ENCODE measurements at places on chromosomes 11 and 22.
A peak's percentile ranks its signal among the peaks of the same experiment; 100 is the strongest.

DNA sequence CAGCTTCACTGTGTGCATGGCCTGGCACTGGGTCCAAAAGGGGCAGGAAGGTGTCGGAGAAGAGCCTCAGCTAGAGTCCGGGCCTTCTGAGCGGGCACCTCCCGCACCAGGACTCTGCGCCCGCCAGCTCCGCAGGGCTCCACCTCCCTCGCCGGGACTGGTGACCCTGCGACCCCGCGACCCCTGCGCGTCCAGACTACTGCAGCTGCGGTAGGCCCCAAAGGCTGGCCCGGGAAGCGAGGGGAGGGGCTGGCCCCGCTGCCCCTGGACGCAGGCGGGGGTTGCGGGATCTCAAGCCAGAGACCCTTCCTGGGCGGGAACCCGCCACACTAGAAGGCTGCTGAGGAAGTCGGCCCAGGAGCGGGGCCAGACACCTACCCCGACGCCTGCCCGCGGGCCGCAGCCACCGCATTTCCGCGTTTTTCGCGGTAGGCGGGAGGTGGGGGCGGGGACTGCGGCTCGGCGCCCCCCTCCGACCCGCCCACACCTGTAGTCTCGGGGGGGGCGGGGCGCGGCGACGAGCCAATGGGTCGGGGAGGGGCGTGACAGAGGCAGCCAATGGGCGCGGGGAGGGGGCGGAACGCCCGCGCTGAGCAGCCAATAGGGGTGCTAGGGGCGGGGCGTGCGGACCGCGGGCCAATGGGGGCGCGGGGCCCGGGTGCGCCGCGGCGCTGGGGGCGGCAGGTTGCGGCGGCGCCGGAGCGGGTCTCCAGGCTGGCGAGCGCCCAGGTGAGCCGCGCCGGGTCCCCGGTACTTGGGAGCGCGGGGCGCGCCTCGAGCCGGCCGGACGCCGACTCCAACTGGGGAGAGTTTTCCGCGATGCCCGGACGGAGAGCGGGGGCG lies at the start of the genes LMNTD2 and RASSF7:
Gene LMNTD2, minus strand, starts transcription at position 434 of the 843 bp plus-strand sequence. Its CDS starts 22 bp downstream, at position 412.
Gene RASSF7, plus strand, starts transcription at position 666 of the 843 bp plus-strand sequence. CDS start 799 bp downstream, outside the sequence.
- peak; percentile 93 for DNase-seq

GRCh38 chr11:41458641-41459040 lies 811 bp downstream of the LRRC4C start:
- DNase-seq, result no peak

GRCh38 chr11:130774703-130775102 lies 141.6 kb downstream of the SNX19 start:
- DNase-seq, result no peak

GRCh38 chr22:36753916-36754315 lies 22.0 kb downstream of the IFT27 start:
- no peak for DNase-seq

- DNase-seq, result no peak
These were observed 27.5 kb upstream of the ZDHHC13 start for GRCh38 chr11:19089421-19089820.

- no peak for DNase-seq
These were observed 1419.8 kb upstream of the TENM4 start for GRCh38 chr11:80860632-80861031.

DNA sequence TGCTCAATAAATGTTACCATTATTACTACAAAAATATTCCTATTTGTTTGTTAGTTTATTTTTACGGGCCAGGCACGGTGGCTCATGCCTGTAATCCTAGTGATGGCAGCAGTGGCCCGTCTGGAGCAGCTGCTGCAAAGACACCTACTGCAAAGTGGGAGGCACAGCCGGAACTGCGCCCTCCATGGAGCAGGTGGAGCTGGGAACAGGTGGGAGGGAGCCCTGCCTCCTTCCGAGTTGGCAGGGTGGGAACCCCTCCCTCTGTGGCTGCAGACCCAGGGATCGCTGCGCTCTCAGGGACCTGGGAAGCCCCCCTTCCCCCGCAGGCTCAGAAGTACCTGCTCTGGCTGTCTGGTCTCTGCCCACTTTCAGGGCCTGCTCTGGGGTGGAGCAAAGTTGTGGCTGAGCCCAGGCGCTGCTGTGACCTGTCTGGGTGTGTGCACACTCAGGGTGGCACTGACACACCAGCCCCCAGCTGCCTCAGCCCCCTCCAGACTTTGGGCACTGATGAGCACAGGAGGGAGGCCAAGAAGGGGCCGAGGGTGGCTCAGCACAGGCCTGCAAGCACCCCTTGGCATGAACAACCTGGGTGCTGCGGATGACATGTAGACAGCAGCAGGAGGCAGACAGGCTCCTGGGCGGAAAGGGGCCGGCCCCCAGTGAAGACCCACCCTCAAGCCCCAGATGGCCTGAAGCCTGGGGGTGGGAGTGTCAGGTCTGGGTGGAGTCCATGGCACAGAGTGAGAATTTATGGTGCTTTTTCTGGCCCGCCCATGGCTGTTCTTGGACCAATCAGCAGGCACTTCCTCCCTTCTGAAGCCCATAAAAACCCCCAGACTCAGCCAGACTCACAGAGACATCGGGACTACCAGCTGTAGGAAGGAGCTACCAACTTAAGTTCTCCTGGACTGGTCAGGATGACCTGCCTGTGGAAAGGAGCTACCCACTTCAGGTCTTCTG lies 103.7 kb upstream of the CLMP start:
- DNase-seq, result no peak

- DNase-seq, result no peak
These were observed 452.9 kb downstream of the JRKL start for GRCh38 chr11:96842731-96843130.

- DNase-seq, result no peak
These were observed 94.2 kb downstream of the PDE2A start for GRCh38 chr11:72579816-72580641.

GRCh38 chr11:115710426-115710825 lies 206.2 kb upstream of the CADM1 start:
- DNase-seq, result no peak

- DNase-seq, result no peak
These were observed 378.8 kb downstream of the ETS1 start for GRCh38 chr11:128208329-128209137.

- no peak for DNase-seq
These were observed 62.9 kb upstream of the UBASH3B start for GRCh38 chr11:122592641-122593040.

DNA sequence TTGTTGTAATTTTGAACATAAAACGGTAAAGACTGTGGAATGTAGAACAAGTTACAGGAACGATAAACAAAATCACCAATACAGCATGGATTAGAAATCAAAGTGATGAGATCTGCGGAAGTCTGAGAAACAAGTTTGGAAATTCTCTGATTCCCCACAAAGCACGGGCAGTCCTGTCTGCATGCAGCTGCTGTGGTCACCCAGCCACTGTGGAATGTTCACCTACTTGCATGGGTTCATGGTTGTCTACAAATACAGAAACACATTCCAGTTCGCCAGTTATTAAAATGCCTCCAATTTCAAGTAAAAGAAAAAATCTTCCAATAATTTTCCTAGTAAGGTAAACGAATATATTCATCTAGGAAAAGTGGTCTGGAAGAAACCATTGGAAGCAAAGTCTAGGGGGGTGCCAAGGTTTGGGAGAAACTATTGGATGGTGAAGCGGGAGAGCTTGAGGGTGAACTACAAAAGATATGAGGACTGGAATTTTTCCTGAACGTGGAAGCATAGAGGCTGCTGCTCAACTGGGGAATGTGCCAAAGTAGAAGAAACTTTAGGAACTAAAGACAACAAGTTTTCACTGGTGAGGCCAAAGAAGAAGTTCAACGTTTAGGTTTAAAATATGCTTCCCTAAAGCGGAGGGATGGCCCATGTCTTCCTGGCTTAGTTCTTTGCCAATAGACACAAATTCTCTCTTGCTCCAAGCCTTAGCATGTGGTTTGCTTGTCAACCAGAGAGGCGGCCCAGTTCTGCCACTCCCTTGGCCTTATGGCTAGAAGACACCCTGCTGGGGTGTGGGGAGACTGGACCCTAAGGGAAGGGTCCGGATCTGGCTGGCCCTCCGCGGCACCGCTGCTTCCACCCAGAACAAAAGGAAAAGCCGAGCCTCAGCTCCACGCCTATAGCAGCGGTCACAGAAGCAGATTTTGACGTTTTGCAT lies 70.2 kb downstream of the CTTN start:
- no peak for DNase-seq

- DNase-seq, result no peak
These were observed 68.7 kb upstream of the GAL start for GRCh38 chr11:68615657-68616056.

DNA sequence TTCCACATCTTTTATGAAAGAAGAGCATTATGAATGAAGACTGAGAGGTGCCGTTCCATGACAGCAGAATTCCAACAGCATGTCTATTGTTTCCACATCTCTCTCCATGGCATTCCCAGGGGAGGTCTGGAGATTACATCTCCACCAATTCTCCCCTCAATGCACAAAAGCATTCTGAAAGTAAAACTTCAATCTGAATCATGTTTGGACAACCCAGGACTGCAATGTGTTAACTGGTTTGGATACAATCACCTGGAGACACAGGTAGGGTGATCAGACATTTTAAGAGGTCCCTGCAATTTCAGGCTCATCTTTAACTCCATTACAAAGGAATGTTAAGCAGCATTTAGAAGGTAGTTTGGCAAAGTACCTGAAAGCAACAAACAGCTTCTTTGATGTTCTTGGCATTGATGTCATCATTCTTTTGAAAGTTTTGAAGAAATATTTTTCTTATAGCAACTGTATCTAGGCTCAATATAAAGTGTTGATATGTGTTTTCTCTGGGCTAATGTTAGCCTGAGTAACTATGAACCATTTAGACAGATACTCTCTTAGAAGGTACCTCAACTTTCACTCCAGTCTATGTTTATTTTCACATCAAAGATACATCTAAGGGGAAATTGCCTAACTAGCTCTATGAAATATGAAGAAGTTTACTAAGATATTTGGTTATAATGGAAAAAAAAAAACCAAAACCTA lies 181.4 kb upstream of the MTMR2 start:
- no peak for DNase-seq

- DNase-seq, result peak; percentile 55
These were observed 16.1 kb downstream of the NCAPD3 start for GRCh38 chr11:134207538-134208239.

DNA sequence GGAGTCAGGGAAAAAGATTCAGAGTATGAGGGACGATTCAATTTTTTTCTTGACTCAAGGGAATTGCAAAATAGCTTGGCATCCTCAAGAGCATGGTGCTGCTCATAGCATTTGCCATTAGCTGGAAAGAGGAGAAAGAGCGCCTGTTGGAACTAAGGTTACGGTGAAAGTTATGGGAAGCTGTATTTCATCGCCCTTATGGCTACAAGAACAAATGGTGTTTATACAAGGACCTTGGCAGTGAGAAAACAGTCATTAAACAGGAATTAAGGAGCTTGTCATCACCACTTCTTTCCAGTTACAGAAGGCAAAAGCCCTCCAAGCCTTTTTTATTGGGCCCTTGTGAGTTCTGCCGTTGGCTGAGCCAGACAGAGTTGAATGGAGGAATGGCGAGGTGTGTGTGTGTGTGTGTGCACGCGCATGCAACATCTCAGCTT lies 74.2 kb downstream of the ALX4 start:
- DNase-seq, result no peak

DNA sequence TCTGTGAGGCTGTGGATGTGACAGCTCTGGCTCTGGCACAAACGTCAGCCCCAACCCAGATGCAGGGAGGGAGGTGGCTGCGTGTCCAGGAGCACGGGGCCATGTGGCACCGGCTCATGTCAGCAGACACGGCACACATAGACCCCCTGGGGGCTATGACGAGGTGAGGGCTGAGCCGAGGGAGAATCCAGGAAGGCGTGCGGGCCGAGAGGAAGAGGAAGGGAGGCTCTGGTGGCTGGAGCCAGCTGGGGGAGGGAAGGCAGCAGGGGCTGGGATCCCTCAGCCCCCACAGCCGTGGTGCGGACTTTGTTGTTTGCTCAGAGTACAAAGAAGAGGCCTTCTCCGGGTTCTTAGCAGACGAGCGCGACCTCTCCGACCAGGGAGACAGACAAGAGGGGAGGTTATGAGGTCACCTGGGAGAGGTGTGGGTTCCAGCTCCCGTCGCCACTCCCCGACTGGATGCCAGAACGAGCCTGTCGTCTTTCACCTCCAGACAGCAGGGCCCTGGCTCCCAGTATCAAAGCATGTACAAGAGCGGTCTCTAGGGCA lies 46.1 kb downstream of the CDKN1C start:
- DNase-seq, result no peak

GRCh38 chr11:120316880-120317688 lies 8.0 kb upstream of the TLCD5 start:
- no peak for DNase-seq

DNA sequence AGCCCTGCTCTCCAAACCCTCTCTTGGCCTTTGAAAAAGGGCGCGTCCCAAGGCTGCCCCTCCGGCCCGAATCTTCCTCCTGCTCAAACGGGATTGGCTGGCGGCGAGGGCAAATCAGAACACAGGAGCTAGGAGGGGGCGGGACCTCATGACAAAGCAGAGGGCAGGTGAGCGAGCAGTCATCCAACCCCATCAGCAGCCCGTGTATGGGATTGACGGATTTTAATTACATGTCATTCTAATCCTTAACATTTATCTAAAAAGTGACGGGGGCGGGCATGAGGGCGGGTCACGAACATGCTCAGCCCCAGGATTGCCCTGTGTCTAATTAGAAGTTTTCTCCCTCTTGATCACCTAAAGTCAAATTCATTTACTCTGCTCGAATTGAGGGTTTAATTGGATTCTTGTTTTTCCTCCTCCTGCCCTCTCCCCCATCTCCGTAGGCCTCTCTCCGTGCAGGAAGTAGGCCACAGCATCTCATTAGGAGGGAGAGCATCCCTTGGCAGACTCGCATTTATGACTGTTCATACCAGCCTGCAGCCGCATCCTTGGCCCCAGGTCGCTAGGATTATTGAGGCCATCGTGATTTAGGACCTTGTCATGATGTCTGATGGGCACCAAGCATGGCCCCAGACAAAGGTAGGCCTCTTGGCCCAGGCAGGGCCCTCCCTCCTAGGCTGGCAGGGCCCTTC lies 147.1 kb downstream of the CHST1 start:
- no peak for DNase-seq

GRCh38 chr11:95498722-95499425 lies 267.9 kb upstream of the SESN3 start:
- no peak for DNase-seq

DNA sequence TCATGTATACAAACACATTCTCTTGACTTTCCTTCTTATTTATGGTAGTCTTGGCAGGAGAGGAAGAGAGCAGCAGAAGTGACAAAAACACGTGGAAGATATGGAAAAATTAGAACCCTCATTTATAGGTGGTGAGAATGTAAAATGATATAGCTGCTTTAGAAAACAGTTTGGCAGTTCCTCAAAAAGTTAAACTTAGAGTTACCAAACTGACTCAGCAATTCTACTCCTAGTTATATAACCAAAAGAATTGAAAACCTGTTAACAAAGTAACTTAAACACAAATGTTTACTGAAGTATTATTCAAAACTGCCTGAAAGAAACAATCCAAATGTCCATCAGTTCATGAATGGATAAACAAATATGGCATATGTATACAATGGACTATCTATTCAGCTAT lies 16.8 kb downstream of the NUCB2 start:
- no peak for DNase-seq

DNA sequence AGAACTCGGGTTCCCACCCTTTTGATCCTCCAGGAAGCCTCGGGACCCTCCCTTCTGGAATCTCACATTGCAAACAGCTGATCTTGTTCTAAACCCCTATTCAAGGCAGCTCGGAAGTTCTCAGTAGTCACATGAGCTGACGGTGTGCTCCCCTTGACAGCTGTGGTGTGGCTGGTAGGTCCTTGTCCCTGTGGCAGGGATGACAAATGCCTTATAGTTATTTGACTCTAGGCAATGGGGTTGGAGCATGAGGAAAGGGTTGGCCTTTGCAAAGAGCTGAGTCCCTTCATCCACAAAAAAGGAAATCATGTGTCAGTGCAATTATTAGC lies 23.6 kb downstream of the EIF4G2 start:
- no peak for DNase-seq

GRCh38 chr11:37657645-37658044 lies 1059.6 kb upstream of the RAG2 start:
- no peak for DNase-seq

- no peak for DNase-seq
These were observed 302.1 kb upstream of the B3GAT1 start for GRCh38 chr11:134714021-134714656.

Data from activated T-helper 2 cell treated with anti-CD3 and anti-CD28 coated beads, Interferon-gamma antibody, Interleukin-2, Interleukin-4, amounts not matched to agents 10 μg/mL and 5 μg/mL and 100 μg/mL, durations not matched to agents 14 hours and 24 hours and 36 hours (primary cell).